ENCODE measurements at places on chromosomes 5 and 9.

- DNase-seq = no peak
Measured at GRCh38 chr9:121336665-121337064, 33.4 kb downstream of the STOM start.

- DNase-seq = no peak
Measured at GRCh38 chr5:126912616-126913200, 117.7 kb downstream of the MARCHF3 start.

DNA sequence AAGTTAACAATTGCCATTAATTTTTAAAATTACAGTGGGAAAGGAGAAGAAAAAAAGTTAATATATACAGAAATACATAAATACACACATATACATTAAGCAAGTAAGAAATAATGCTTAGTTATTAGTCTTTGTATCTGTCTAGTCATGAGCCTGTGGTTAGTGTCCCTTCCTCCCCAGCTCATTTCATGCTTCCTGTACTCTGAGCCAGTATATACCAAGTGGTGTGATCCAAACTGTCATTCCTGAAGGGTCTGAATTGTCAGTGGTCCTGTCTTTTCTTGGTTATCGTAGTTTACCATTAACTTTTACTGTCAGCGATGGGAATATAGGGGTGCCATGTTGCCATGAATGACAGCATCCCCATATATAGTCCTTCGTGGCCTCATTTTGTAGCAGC, 24.2 kb upstream of the STOM start:
- no peak for DNase-seq

GRCh38 chr5:89338935-89339334, 456.0 kb upstream of the MEF2C start:
- DNase-seq = no peak

DNA sequence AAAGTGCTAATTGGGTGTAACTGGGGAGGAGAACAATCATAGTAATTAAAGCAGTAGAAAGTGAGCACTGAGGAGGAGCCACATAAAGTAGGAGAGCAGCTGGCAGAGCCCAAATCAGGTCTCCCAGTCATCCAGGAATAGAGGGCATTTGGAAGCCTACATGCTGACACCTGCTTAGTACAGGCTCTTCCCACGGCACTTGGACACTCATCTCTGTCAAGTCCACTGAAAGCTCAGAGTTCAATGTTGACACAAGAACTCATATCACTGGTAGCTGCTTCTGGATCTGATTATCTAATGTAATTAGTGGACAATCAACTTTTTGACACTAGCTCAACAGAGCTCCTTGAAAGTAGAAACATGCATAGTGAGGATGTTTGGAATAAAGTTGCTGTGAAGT, 45.9 kb upstream of the PCSK1 start:
- no peak for DNase-seq

DNA sequence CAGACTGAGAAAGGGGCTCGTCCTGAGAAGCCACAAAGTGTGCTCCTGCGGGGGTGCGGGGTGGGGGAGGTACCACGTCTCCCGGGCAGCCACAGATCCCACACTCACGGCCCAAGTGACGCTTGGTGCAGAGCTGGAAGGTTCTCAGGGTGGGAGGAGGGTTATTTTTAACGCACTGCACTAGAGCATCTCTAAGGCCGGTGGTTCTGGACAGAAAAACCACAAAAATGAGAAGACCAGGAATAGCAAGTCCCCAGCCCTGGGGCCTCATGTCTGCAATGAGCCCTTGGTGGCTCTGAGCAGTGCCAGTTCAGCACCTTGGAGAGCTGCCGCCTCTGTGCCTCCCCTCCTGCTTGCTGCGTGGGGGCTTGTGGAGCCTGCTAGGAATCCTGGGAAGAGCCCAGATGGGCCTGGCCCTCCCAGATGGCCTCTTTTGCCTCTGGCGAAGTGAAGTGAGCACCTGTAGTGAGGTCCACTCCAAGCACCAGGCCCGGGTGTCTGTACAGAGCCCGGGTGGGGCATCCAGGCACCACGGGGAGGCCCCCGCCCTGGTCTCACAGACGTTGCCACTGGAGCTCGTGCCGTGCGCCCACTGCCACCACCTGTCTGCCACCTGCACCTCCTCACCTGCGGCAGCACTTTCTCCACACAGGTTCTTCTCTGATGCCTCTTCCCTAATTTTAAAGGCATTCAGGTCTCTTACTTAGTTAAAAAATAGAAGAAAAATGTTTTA, 48.9 kb upstream of the CACNA1B start:
- no peak for DNase-seq

DNA sequence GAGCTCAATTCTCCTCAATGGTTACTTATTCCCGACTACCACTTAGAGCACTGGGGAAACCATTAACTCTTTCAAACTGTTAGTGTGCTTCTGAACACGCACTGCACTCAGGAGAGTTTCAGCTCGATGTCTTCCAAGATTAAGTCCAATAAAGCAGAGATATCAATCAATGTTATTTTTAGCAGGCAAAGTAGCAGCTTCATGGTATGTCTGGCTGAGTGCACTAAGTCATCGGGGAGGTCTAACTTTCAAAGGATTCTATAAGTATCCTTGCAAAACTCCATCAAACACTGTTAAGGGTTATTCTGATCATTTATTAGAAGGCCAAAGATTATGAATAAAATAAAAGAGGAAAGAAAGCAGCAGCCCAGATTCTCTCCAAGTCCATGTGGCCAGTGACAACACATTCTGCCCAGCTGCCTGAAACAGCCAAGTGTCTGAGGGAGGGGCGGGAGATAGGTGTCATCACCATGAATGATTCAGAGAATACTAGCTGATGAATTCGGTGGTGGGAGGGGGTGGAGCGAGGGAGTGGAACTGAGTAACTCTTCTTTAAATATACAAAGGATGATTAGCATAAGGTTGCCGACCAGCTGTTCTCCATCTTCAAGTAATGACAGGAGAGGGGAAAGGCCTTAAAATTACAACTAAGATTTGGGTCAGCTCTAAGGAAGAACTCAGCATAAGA, 21.3 kb downstream of the NREP start:
- DNase-seq = no peak

DNA sequence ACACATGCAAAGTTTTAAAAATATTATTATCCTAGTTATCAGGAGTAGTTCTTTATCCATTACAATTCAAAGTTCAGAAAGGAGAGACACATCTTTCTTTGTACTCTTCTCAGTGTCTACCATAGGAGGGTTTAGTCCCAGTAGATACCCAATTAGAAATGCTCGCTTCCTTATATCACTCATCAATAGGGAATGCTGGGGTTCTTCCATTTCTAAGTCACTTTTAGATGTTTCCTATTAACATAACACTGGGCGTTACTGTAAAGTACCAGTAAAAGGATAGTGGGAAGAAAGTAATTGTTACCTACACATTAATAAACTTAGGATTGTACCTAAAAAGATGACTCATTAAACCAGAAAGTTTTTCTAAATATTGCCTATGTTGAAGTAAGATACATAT, 348.3 kb upstream of the CDH6 start:
- DNase-seq = no peak

DNA sequence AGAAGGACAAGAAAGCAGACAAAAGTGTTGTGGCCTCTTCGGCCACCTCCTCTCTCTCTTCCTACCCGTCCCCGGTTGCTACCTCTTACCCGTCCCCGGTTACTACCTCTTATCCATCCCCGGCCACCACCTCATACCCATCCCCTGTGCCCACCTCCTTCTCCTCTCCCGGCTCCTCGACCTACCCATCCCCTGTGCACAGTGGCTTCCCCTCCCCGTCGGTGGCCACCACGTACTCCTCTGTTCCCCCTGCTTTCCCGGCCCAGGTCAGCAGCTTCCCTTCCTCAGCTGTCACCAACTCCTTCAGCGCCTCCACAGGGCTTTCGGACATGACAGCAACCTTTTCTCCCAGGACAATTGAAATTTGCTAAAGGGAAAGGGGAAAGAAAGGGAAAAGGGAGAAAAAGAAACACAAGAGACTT, 2.4 kb downstream of the EGR1 start:
- DNase-seq = peak; percentile 63

DNA sequence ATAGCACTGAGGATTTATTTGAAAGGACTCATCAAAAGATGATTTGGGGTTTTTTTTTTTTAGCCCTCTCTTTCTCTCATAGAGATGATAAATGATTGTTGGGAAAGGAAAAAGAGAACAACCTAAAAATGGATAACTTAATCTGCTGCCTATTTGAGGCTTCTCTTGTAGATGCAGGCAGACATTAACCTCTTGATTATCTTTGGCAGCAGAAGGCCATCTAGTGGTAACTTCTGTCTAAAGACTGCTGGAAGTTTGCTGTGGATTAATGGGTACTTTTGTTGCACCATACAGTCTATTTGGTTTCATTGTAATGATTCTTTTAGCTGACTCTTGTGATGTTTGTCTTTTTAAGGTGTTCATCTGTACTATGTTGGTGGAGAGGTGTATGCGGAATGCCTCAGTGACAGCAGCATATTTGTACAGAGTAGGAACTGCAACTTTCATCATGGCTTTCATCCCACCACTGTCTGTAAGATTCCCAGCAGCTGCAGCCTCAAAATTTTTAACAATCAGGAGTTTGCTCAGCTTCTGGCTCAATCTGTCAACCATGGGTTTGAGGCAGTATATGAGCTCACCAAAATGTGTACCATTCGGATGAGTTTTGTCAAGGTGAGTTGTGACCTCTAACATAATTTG, 18.8 kb downstream of the SMIM32 start:
- no peak for DNase-seq

DNA sequence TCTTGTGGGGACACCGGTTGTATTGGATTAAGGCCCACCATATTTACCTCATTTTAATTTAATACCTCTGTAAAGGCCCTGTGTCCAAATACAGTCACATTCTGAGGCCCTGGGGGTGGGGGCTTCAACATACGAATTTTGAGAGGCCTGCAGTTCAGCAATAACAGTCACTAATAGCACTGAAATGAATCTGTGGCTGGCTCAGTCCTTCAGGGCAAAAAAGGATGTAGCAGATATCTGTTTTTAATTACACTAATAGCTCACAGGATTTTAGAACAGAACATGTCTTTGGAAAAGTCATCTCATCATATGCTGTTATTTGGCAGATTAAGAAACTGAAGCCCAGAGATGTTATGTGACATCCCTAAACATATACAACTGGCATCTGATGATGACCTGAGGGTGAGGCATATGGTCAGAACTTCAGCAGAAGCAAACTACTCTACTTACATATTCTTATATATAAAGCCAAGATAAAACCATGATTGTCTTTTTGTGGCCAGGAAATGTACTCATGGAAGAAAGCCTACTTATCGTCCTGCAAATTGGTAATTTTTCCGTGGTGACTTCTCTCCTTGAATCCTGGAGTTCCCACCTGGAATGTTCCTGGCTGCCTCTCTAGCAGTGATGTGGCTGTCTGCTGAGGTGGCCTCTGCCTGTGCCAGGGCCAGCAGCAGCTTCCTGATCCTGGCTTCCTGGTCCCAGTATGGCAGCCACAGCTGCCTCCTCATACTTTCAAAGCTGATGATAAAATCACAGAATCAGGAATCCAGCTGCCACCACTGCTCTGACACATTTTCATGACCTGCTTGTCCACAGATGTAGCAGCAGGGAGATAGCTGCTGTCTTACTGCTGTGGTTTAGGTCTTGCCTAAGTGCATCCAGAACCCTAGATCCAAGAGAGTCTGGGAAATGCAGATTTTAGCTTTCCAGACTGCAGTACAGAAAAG, 72.1 kb upstream of the ANKRD55 start:
- no peak for DNase-seq

- DNase-seq = no peak
Measured at GRCh38 chr9:111176511-111176910, 138.2 kb upstream of the LPAR1 start.

DNA sequence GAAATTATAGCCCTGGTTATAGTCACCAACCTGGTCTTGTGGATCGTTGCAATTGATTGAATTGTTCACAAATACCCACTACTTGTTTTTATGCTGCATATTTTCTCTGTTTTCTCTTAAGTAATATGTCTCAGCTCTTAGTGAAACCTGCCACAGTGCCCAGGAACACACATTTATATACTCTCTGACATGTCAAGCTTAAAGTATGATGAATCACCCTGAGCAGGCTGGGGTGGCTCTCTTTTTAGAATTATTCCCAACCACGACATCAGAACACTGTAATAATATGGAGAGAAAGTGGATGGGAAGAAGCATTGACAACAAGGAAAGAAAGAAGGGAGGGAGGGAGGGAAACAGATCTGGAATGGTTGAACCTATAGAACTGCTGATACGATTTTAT, 72.8 kb upstream of the ZNF608 start:
- DNase-seq = no peak

- no peak for DNase-seq
Measured at GRCh38 chr5:132211787-132212186, 15.9 kb downstream of the P4HA2 start.

GRCh38 chr5:72185496-72186329, 78.4 kb downstream of the MAP1B start:
- DNase-seq = no peak

DNA sequence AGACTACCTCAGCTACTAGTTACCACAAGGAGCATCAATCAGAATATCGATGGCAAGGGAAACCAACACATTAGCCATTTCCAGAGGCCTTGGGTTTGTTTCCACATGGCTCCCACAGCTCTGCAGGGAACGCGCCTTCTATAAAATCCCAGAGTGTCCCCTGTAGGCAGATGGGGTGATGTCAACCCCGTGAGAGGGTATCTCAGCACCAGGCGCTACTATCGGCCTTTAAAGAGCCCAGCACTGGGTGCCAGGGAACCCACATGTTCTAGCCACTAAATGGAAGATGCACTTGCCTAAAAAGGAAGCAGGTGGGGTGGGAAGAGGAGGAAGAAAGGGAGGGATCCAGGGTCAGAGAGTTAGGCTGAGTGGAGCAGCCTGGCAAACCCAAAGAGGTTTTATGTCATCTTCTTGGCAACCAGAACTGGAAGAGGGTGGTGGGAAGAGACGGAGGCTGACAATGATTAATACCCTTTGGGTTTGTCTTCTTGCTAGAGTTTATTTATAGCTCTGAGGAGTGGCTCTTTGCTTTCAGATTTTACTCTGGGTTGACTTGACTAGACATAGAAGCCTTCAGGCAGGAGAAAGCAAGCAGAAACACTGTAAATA, 19.9 kb downstream of the MACROH2A1 start:
- no peak for DNase-seq

- DNase-seq = no peak
Measured at GRCh38 chr9:2574203-2574602, 47.4 kb upstream of the VLDLR start.

DNA sequence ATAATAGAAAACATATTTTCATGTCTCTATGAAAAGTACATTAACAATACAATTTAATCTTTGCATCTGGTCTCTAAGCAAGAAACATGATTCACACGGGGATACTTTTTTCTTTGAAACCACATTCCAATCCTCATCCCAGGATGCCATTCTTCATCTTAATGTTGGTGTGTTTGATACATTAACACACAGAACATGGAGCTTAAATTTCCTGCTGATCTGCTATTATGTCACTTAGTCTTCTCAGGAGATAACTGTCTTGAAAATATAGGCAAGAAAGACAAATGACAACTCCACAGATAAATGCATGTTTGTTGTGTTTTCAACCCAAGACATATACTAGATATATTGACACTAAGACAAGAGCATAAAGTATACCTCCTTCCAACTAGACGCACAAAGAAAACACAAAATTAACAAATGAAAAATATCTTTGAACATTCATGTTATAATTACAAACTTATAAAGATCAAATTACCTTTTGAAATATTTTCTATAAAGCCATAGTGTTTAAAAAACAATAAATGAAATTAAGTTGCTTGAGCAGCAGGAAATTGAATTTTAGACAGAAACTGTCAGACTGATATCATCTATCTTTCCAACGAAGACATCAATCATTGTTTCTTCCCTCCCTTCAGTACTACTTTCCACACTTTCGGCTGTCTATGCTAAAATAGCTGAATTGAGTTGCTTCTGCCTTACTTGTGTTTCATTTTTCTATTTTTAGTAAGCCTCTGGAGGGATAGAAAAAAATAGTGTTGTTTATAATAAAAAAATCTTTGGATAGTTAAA, 1676.7 kb upstream of the CDH9 start:
- DNase-seq = no peak
